Endothelial cell of coronary artery (primary cell): ENCODE measurements at places on chromosomes 13 and 19. TPM values are rescaled to one million over a fixed set of nuclear protein-coding genes. Genes with fewer than 3 reads are reported as not detected.

RDH8 gene
- total RNA-seq: not detected in 2 replicates

ZNF536 gene
- total RNA-seq: not detected in 2 replicates

TINCR gene
- under 0.01 and 0.09 TPM in 2 replicates for total RNA-seq

PTH2 gene
- not detected in 2 replicates for total RNA-seq

GPR4 gene
- total RNA-seq: 4.2 and 5.0 TPM in 2 replicates

SIAH3 gene
- under 0.01 TPM in 1 of 2 replicates, not detected in the other for total RNA-seq

RNF225 gene
- 0.09 TPM in 1 of 2 replicates, not detected in the other for total RNA-seq

CBLC gene
- not detected in 2 replicates for total RNA-seq

CGB2 gene
- total RNA-seq: 0.19 TPM in 1 of 2 replicates, not detected in the other

INAFM1 gene
- 0.81 and 1.0 TPM in 2 replicates for total RNA-seq

KLK5 gene
- not detected in 2 replicates for total RNA-seq

C1QTNF9B gene
- not detected in 2 replicates for total RNA-seq

MYPOP gene
- total RNA-seq: 0.99 and 1.1 TPM in 2 replicates

FCAR gene
- not detected in 2 replicates for total RNA-seq

IFI30 gene
- 0.18 TPM in 1 of 2 replicates, not detected in the other for total RNA-seq

SIGLEC14 gene
- total RNA-seq: under 0.01 TPM in 1 of 2 replicates, not detected in the other

DDA1 gene
- total RNA-seq: 25.6 and 30.5 TPM in 2 replicates
